ENCODE measurements at places on chromosomes 7 and 10. TPM values are rescaled to one million over a fixed set of nuclear protein-coding genes. Genes with fewer than 3 reads are reported as not detected.

The FOXP2 gene
- not detected for total RNA-seq

The GRM3 gene
- not detected for total RNA-seq

The NUPR2 gene
- total RNA-seq: not detected

The FRG2B gene
- total RNA-seq: not detected

The CDHR1 gene
- 3.0 TPM for total RNA-seq

The PDLIM1 gene
- total RNA-seq: 132 TPM

The ATG9B gene
- 0.08 TPM for total RNA-seq

The SORBS1 gene
- 0.08 TPM for total RNA-seq

The GCC1 gene
- 19.4 TPM for total RNA-seq

The WDR11 gene
- 33.0 TPM for total RNA-seq

The CAV2 gene
- total RNA-seq: 256 TPM

The ASB13 gene
- total RNA-seq: 14.1 TPM

The FAM180A gene
- total RNA-seq: 0.08 TPM

The BEND7 gene
- 2.9 TPM for total RNA-seq
